Head of caudate nucleus (tissue), 42 donors: ENCODE measurements at places on chromosomes 6 and 20.

DNA sequence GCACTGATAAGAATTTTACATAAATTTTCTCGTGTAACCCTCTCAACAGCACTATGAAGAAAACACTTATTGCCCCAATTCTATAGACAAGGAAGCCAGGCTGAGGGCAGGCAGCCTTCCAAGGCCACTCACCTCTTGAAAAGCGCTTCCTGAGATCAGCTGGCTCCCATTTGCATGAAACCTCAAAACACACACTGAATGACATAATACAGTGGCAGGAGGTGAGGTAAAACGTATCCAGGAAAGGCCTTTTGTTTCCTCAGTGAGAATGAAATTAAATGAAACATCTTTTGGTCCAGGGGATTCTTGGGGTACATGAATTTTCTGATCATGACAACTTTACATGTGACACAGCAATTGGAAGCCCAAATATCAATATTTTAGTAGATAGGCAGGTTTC, 112.5 kb downstream of the WDR27 start:
- no peak for DNase-seq

DNA sequence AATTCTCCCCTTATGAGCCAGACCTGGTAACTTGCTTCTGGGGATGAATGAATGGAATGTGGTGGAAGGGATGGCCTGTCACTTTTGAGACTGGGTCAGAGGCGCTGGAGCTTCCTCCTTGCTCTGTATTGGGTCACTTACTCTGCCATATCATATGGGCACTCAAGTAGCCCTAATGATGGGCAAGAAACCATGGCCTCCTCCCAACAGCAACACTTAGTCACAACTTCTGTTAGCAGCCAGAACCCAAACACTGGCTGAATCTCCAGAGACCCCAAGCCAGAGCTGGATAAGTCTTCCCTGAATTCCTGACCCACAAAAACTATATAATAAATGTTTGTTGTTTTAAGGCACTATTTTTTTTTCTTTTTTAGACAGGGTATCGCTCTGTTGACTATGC, 5.5 kb downstream of the E2F1 start:
- no peak for DNase-seq

- no peak for DNase-seq
These were observed 6.1 kb upstream of the TBX18 start for GRCh38 chr6:84770521-84770920.

- no peak for DNase-seq
These were observed 395.1 kb downstream of the TFAP2B start for GRCh38 chr6:51213811-51214210.

GRCh38 chr20:8860011-8860495, 208.8 kb upstream of the PLCB4 start:
- no peak for DNase-seq

DNA sequence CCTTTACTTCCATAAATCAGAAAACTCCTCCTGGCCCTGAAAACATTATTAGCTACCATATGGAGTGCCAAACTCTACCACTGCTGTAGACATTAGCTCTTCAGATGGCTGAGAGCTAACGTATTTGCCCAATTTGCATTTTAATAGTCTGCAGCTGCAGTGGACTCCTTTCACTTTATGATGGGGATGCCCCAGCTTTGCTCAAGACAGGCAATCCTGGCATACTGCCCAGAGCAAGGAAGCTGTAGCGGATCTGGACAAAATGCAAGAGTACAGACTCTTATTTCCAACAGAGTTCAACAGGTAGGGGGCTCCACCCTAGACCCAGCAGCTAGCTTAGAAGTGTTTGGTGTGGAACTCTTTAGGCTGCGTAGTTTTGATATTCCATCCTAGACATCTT, 246.7 kb downstream of the FOXC1 start:
- DNase-seq, result no peak

DNA sequence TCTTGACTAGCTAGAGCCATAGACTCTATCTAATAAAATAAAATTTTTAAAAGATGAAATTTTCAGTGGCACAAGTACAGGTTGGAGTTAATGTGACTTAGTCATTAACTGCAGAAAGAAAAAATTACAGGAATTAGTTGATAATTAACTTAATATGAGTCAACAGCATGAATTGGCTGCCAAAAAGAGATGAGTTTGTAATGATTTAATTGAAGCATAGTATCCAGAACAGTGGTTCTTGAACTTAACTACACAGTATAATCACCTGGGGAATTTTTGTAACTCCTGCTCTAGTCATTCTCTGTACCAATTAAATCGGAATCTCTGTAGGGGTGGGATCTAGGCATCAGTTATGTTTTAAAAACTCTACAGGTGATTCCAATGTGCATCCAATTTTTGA, 46.3 kb upstream of the HMGN3 start:
- no peak for DNase-seq

DNA sequence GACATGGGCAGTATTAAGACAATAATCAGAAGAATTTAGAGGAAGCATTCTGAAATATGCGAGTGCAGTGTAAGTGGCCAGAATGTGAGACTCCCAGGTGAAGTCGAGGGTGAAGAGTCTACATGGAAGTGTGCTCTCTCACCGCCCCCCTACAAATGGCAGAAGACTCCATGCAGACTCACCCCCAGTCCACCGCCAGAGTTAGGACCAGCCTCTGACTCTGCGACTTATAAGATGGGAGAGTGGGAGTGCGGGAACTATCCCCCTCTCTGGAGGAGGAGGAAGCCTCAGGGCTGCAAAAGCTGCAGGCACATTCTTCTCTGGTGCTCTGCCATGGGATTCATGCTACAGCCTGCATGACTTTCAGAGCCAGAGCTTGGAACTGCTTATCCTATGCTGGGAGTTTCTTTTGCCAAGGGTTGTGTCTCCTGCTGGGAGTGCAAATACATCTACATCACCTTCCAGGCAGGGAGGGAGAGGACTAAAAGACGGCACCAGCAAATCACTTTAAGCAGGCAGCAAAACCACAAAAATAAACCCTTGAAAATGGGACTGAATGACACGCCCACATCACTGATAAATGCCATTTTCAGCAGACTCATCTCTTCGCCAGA, 206.7 kb upstream of the SULF2 start:
- no peak for DNase-seq
